GM23338 (cell line): ENCODE measurements at places on chromosomes 3 and 15. TPM values are rescaled to one million over a fixed set of nuclear protein-coding genes. Genes with fewer than 3 reads are reported as not detected.

DNA sequence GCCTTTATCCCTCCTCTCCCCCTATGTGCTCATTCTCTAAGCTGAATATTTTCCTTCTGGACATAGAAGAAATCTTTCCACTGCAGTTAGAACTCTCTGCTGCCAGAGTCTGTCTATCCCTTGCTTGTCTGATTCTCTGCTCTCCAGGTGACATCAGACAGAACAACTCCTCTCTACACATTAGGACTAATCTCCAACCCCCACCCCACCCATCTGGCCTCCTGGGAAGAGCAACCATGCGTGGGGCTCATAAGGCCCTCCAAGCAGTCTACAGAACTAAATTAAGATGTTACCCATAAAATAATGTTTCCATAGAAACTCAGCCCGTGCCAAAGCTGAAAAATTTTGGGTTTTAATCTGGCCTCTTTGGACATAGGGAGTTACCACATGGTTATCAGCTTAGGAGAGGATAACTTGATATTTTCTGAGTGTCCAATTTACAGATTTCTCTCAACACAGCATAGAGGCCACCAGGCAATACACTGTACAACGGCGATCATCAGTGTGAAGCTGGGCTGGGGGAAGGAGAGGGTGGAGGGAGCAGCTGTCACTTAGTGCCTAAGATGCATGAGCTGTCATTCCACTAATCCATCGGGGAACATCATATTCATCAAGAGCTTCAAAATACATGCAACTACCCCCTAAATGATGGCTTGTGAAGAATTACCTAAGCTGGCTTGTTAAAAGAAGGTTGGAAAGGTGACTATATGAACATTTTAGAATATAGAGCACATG, 199.4 kb downstream of the CLSTN2 start:
- no peak for DNase-seq

GRCh38 chr3:73766599-73767381, 142.0 kb upstream of the PDZRN3 start:
- peak; percentile 3 for DNase-seq

The GABRB3 gene
- 119 and 131 TPM in 2 replicates for total RNA-seq

DNA sequence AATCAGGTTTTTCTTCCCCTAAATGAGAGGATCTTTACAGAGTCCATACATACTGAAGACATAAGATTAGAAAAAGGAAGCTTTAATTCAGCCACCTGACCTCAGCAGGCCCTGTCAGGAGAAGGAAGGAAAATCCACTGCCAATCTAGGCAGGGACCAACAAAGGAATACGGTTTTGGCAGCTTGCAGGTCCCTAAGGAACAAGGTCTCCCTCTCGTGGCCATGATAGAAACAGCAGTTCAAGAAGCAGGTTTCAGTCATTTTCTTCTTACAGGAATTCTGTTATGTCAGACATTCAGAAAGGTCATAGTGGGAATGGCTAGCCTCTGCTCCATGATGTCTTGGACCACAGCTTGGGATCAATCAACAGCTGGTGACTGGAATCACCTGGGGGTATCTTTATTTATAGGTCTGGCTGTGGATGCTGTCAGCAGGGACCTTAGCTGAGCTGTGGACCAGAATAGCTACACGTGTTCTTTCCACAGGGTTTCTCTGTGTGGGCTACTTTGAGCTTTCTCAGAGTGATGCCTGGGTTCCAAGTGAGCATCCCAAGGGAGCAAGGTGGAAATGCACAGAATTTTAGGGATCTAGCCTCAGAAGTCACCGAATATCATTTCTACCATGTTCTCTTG, 9.4 kb upstream of the CMSS1 start:
- DNase-seq = peak; percentile 86

DNA sequence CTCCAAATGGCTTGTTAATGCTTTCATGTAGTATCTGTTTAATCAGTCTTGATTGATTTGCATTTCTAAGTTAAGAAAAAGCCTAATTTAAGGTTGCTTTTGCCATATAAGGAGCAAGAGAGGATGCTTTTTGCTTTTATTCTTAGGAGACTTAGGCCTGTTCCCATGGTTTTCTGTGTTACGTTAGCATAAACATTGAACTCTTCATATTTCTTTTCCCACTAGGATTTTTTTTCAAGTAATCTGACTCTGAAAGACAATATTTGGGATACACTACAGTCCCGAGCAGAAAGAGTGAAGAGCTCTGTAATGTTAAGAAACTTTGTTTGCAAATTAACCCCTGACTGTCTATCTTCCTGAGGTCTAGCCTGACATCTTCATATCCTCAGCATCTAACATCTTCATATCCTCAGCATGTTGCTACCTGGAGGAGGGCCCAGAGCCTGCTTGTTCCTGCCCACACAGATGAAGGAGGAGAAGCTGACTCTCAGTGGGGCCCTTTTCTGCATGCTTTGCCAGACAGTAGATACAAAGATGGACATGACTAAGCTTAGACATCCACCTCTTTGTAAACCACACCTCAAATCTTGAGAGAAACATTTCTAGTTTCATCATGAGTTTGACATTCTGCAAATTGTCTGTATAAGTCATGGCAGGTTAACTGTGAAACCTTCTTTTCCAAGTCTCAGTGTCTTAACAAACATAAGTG, 86.2 kb upstream of the COL6A5 start:
- no peak for DNase-seq

GRCh38 chr3:197466586-197467399, 89.0 kb downstream of the BDH1 start:
- no peak for DNase-seq

The NR2E3 gene
- total RNA-seq = 0.62 and 1.3 TPM in 2 replicates
